Dermis blood vessel endothelial cell (primary cell): ENCODE measurements at places on chromosomes 1 and 21. TPM values are rescaled to one million over a fixed set of nuclear protein-coding genes. Genes with fewer than 3 reads are reported as not detected.
A peak's percentile ranks its signal among the peaks of the same experiment; 100 is the strongest.

Gene RXFP4
- 0.19 TPM in 1 of 2 replicates, not detected in the other for total RNA-seq

Gene AMY2A
- total RNA-seq, result not detected in 2 replicates

Gene FCN3
- total RNA-seq, result 0.09 TPM in 1 of 2 replicates, not detected in the other

Gene FAM151A
- total RNA-seq, result not detected in 2 replicates

Gene OR14K1
- total RNA-seq, result not detected in 2 replicates

Gene NID1
- total RNA-seq, result 196 and 425 TPM in 2 replicates

Gene IVL
- total RNA-seq, result not detected in 2 replicates

Gene NUDT17
- 2.4 TPM in 2 replicates for total RNA-seq

Gene HAO2
- not detected in 2 replicates for total RNA-seq

GRCh38 chr1:11566042-11566850 is 87.3 kb downstream of the DISP3 start:
- DNase-seq, result no peak

DNA sequence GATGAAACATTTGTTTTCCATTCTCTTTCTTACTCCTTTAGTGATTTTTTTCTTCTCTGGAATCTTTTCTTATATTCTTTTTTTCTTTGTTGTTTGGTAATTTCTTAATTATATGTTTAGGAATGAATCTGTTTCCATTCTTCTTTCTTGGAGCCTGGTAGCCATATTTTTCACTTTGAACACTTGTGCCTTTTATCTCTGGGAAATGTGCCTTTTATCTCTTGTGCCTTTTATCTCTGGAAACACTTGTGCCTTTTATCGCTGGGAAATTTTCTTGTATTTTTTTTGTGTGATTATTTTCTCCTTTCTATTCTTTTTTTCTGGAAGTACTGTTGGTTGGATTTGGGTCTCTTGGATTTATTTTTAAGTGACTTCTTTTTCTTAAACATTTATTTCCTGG is 118.2 kb downstream of the LEPR start:
- no peak for DNase-seq

DNA sequence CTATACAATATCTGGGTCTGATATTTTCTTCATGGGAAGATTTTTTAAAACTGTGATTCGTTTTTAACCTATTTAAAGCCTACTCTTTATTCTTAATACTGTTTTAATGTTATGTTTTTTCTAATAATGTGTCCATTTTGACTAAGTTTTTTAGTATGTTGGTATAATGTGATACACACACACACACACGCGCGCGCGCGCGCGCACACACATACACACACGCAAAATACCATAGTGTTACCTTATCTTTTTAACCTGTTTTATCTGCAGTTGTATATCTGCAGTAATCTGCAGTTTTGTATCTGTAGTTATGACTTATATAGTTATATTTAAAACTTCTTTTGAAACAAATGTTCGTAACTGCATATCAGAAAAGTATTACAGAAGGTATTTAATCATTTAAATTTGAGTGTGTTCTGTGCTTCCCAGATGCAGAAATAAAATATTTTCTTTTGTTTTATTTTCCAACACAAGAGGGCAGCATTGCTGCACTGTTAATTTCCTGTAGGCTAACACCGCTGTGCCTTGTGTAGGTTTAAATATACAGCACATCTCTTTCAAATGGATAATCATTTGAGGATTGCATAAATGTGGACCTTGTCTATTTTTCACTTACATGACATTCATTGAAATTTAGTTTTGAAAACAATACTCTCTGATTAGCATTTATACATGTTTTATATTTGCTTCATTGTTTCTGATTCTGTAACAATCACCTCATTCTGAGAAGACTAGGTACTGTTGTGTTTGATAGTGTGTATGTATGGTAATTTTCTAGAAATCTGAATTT is 166.1 kb downstream of the PDE4B start:
- DNase-seq, result peak; percentile 72

DNA sequence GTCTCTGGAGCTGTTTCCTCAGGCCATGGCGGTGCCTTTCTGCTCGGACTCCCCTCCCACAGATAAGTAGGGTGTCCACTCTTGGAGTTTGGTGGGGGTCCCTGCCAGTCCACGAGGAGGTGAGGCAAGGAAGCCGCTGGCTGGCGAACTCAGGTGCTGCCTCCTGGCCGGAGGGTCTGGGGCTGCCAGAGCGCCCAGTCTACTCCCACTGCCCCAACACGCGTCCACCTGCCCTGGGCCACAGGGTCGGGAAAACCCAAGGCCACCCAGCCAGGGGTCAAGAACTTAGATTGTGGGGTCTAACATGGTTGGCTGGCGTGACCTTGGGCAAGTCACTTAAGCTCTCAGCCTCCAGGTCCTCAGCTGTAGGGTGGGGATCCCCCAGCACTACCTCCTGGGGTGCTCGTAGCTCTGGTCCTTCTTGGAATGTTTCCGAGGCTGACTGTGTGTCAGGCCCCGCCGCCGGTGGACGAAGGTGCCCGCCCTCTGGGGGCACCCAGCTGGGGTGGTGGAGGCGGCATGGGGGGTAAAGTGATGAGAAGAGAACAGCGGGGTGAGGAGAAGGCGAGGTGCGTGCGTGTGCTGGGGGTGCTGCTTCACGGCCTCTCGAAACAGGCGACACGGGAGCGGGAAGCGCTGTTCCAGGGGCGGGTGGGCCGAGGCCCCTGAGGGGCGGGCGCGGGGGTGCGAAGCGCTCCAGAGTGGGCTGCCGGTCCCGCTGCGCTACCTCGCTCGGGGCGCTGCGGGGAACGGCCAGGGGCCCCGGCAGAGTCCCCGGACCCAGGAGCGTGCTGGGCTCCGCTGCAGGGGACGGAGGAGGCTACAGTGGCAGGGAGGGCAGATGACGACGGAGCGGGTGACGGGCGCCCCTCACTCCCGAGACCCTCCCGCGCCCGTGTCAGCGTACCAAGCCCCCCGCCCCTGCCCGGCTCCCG is 1.2 kb downstream of the SH2D5 start:
- DNase-seq, result no peak

DNA sequence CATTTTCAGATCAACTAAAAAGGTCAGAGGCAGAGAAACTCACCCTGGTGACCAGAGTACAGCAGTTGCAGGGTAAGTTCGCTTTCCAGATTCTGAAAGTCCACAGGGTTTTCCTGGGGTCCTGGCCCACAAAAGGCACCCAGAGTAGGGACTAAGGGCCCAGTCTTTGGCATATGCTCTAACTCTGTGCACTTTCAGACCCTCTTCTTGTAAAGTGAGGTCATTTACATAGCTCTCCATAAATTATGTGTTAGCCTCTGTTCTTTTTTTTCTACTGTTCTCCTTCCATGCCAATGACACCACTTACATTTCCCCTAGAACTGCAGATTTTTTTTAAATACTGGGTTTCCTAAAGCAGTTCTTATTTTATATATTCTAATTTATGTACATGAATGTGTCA is 6.3 kb downstream of the C1orf74 start:
- DNase-seq, result no peak

- no peak for DNase-seq
These were observed 12.0 kb upstream of the SKI start for GRCh38 chr1:2215909-2216766.

- DNase-seq, result no peak
These were observed 354.2 kb upstream of the ESRRG start for GRCh38 chr1:217077426-217077825.

GRCh38 chr1:181113059-181113641 is 24.6 kb downstream of the IER5 start:
- no peak for DNase-seq

- no peak for DNase-seq
These were observed 174.6 kb downstream of the RWDD3 start for GRCh38 chr1:95408507-95409136.

DNA sequence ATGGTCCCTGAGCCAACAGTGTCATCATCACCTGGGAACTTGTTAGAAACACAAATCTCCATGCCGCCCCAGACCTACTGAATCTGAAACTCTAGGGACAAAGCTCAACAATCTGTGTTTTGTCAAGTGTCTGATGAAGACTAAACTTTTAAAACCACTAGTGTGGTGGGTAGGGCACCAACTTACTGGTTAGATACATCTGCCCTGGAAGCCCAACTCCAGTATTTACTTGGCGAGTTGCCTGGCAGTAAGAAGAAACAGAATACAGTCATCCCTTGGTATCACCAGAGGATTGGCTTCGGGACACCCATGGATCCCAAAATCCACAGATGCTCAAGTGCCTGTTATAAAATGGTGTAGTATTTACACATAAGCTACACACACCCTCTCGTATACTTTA is 367.9 kb upstream of the DUSP10 start:
- no peak for DNase-seq

DNA sequence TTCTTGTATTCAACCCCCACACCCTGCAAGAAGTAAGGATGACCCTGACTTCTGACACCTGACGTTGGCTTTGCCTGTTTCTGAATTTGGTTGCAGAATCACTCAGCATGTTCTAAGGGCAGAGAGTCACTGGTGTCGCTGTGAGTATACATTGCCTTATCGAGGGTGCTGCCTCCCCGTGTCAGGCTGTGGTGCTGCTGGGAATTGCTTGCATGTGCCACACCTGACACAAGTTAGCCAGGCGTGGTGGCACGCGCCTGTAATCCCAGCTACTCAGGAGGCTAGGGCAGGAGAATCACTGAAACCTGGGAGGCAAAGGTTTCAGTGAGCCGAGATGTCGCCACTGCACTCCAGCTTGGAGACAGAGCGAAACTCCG is 45.9 kb downstream of the WDR4 start:
- peak; percentile 55 for DNase-seq

DNA sequence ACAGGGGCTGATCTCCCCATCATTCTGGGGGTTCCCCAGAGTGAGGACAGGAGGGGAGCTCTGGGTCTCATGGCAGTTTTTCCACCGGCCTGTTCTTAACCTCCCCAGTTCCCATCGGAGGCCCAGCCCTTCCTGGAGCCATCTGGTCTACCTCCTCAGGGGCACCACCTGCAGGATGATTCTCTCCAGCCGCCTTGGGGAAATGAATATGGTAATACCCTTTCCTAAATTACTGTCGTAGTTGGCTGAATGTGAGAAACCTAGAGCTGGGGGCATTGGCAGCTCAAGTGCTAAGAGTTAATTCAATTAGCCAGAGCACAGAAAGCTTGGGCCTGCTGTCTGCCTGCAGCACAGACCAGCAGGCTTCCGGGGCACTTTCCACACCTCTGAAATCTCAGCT is 64.9 kb downstream of the TAS1R2 start:
- no peak for DNase-seq

- no peak for DNase-seq
These were observed 317.3 kb downstream of the AJAP1 start for GRCh38 chr1:4971666-4972065.

DNA sequence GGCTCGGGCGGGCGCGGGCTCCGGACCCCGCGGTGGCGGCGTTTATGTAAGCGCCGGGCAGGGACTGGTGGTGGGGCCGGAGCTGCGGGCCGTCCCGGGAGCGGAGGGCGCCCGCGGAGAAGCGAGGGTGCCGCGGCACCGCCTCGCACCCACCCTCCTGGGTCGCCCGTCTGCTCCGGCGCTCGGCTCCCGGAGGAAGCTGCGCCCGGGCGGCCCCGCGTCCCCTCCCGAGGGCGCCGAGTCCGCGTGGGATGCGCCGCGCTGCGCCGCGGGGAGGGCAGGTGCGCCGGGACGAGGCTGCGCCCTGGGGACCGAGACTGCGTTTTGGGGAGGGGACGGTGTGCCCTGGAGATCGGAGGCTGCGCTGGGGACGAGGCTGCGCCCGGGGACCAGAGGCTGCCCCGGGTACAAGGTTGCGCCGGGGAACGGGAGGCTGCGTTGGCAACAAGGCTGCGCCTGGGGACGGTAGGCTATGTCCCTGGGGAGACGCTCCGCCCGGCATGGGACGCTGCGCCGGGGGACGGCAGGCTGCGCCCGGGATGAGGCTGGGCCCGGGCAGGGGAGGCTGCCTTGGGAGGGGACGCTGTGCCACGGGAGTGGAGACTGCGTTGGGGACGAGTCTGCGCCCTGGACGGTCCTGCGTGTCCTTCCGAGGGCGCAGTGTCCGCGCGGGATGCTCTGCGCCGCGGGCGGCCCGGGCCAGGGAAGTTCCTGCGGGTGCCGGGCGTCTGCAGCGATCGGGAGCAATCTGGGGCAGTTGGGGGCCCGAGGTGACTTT is 627 bp downstream of the ADARB1 start:
- DNase-seq, result peak; percentile 47

DNA sequence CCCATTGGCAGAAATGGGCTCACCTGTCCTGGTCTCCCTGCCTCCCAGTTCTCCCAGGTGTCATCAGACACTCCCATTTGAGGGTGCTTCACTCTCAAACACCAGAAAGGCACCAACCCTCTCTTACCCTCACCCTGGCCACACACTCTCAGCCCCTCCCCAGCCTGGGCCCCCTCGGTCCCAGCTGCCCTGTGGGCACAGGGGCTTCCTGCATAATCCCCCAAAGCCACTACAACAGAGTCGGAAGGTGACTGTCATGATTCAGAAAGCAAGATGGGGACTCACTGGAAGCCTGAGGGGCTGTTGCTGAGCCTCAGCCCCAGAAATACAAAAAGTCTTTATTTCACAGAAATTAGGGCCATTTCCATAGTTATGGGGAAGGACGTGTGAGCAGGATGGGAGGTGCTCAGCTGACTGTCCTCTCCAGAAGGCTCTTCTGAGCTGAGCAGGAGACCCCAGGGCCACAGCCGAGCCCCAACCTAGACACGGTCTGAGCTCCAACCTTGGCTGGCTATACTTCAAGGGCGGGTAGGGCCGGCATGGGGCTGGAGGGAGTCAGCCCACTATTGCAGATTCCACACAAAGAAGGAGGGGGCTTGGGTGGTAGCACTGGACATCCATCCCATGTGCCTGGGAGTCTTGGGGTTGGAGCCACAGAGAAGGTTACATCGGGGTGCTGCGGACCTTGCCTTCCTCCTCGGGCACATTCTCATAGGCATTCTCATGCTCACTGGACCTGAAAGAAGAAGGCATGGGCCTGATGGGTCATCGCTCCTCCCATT is 6.3 kb downstream of the PDZK1IP1 start:
- no peak for DNase-seq

DNA sequence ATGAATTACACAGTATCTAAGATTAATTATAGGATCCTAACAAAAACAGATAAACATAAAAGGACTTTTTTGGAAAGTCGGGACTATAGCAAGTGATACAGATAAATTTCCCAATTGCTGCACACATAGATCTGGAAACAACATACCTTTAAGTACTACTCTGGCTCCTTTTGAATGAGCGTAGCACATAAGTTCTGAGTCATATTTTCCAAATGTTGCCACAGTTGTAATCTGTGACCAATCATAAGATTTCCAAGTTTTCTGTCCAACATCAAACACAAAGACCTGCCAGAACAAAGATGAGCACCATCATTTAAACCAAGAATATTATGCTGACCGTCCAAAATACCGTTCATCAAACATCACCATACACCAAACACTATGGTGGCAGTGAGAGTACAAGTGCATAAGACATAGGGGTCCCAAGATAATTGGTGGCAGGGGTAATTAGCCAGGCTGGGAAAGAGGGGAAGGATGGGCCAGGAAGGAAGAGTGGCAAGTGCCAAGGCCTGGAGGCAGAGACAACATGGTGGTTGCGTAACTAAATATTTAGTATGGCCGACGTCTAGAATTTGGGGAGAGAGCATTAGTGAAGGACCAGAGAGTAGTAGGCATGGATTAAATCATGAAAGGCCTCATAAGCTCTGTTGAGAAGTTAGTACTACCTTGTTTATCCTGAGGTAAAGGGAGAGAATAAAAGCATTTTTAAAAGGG is 3.6 kb downstream of the CTBS start:
- DNase-seq, result no peak

- DNase-seq, result no peak
These were observed 39.9 kb upstream of the SLC19A1 start for GRCh38 chr21:45582128-45582527.

- DNase-seq, result no peak
These were observed 36.0 kb downstream of the ABCG1 start for GRCh38 chr21:42254651-42255601.

- DNase-seq, result no peak
These were observed 60.4 kb upstream of the MAP10 start for GRCh38 chr1:232744847-232745246.
